ENCODE measurements at places on chromosomes 5 and 9.

DNA sequence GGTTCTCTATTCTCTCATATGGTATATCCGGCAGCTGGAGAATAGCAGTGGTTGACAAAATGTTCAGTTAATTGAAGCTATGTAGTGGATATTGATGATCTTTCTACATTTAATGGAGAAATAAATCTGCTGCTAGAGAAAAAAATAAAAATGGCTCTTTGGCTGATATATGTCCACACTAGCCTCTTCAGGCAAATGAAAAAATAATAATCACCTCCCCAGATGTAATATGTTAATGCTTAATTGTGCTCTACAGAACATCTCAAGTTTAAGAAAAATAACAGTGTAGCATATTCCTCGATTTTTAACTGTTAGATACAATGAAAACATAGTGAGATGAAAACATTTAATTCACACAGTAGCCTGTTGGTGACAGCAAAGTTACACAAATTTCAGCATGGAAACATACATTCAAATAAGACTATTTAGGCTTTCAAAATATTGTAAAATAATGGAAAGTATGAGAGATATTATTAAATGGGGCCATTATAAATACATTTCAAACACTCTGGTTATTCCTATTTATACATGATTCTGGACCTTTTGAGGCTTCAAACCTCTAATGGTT is 543.0 kb downstream of the MAT2B start:
- no peak for DNase-seq

- DNase-seq: no peak
Observed at GRCh38 chr5:170429014-170429413, 39.8 kb upstream of the KCNMB1 start.

DNA sequence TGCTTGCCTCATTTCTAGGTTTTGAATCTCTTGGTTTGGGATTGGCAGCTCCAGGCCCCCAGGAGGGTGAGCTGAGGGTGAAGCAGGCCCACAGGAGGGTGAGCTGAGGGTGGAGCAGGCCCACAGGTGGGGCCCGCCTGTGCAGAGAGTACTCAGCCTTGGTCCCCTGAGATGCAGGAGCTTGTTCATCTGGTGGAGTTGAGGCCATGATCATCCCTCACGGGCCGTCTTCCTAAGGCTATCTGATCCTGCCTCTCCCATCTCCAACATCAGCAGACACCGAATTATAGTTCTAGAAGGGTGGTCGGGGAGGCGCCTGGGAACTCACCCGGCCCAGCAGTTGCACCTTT is 131.7 kb upstream of the PHYKPL start:
- no peak for DNase-seq

- no peak for DNase-seq
Observed at GRCh38 chr9:10548348-10548747, 64.5 kb downstream of the PTPRD start.

DNA sequence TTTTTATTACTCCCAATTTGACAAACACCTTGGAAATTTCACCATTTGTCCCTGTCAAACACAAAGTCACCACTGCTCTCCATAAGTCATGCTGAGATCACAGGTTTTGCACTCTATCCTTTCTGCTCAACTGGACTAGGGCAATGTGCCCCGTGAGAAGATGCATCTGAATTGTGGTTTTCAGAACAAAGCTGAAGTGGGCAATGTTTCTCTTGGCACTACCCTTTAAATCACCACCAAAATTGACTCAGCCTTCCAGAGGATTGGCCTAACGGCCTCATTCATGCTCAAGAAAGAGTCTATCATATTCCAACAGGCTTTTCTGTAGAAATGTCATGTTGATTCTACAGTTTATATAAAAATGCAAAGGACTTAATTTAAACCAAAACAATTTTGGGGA is 81.0 kb upstream of the TRIO start:
- no peak for DNase-seq

- DNase-seq: no peak
Observed at GRCh38 chr5:88732181-88732633, 150.8 kb downstream of the MEF2C start.

DNA sequence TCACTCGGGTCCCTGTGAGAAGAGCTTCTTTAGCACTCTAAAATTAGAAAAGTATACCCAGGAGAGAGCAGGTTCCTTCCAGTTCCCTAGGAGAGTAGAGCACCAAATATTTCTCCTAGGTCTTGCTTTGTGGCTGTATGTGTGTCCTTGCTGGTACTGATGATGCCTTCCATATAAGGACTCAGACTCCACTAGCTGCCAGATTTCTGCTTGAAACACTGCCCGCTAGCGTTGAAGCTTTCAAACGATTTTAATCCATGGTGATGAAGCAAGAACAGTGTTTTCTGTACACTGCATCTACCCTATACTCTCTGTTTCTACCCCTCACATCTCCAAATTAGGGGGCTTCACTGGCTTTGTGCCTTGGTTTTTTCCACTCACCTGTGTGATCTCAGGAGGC is 2.4 kb upstream of the SMC2 start:
- no peak for DNase-seq

DNA sequence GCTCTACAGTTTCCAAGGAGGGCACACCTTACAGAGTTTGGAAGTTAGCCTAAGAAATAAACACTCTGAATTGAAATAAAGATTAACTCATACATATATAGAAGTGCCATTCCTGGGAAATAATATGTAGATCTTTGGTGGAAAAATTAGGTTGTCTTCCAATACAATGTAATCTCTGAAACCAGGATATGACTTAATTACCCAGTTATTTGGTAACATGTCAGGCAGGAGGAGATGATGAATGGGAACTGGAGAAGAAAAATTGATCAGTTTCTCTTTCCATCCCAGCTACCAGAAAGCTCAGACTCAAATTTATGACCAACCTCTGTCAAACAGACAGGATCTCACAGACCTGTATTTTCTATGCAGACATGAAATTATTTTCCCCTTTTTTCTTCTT is 215.2 kb upstream of the SNX2 start:
- no peak for DNase-seq

GRCh38 chr9:120723565-120723964 is 9.3 kb upstream of the MEGF9 start:
- DNase-seq: no peak

- peak; percentile 10 for DNase-seq
Observed at GRCh38 chr5:1926471-1927341, 44.0 kb upstream of the IRX4 start.

GRCh38 chr9:14095277-14095676 is 218.7 kb downstream of the NFIB start:
- DNase-seq: no peak

DNA sequence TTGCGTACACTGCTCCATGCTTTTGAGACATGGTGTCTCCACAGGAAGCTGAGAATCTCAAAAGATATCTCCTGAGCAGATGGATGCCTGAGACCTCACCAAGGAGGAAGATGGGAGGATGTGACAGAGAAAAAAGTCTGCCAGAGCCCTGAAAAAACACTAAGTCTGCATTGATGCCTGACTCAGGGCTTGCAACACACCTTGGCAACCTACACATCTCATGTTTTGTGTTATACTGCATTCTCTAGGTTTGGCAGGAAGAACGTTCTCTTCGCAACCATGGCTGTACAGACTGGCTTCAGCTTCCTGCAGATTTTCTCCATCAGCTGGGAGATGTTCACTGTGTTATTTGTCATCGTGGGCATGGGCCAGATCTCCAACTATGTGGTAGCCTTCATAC is 19.2 kb downstream of the SLC22A4 start:
- no peak for DNase-seq

DNA sequence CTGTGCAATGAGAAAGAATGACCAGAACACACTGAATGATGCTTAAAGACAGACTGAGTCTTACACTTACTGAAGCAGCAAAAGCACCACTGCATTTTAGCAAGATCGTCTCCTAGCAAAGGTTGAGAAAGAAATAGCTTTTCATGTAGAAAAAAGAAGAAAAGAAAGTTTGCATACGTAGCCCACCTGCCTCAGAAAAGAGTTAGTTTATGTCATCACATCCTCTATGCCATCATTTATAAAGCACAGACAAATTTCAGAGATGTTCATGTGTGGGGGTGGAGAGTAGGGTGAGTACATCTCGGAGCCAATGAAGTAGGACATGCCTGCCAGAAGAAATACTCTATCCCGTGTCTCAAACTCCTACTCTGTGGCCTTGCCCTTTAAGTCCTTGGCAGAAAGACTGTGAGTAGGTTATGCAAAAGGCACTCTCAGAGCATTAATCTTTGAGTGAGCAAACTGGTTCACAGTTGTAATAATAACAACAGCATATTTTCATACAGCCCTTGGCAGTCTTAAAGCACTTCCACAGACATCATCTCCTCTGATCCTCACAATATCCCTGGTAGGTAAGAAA is 22.4 kb downstream of the NRG2 start:
- no peak for DNase-seq

DNA sequence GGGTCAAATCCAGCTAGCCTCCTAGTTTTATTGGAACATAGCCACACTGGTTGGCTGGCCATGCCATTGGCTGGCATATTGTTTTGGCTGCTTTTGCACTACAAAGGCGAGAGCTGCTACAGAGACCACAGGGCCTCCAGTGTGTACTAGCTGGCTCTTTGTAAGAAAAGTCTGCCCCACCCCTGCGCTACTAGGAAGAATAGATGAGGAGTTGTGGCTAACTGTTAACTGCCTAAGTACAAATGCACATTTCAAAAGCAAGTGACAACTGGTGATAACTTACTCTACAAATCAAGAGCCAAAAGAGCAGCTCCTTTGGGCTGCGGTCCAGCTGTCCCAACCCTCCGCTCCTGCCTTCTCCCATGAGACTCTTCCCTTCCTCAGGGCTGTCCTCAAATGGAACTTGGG is 63.9 kb downstream of the SERINC5 start:
- DNase-seq: no peak

- DNase-seq: no peak
Observed at GRCh38 chr9:78163834-78164233, 72.0 kb upstream of the CEP78 start.

DNA sequence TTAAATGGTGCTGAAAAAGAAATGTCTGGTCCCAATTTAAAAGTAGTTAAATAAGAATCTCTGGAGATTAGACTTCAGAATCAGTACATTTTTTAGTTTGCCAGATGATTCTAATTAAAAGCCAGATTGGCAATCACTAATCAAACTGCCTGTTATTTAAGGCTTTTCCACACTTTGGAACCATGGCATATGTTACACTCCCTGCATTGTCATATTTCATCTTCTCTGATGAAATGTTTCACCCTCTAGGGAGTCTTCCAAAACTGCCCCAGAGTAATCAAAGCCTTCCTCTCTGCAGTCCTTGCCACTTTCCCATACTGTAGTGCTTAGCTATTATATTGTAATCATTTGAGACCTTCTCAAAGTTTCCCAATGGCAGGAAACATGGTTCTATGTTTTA is 17.5 kb upstream of the OR13C9 start:
- no peak for DNase-seq

DNA sequence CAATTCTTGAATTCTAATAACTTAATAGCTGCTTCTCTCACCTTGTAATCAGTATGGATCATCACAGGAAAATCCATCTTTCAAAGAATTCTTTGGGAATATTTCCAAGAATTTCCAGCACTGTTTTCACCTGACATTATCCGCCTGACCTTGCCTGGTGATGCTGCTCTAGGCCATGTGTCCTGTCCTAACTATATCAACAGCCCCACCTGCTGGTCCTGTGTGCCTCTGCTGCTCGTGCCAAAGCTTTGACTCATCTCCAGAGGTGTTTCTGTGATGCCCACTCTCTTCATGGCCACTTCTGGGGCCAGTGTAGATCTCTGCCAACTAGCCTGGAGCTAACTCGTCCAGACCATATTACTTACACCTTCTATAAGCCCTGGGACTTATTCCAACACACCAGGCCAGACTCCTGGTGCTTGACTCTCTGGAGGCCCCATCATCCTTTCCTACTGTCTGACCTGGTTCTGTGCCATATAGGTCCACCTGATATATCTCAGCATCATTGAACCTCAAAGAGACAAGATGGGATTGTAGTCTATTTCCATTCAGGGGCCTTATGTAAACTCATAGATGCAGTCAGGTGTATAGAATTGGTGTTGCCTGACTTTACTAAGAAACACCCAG is 67.5 kb upstream of the CKMT2 start:
- DNase-seq: no peak

DNA sequence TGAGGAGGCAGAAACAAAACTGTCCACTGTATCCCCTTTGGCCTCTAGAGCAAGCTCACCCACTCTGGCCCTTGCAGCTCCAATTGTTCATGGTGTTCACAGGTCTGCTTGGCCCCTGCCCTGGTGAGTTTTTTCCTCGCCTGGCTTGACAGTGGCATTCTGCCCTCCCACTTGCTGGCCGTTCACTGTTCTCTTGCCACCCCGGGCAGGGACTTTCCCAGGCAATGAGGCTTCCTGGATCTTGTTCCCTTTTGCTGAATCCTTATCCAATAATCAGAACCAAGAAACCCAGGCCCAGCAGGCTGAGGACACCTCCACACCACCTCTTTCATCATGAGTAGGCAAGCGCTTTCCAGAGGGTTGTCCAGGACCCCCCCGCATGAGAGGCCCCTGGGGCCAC is 31.2 kb downstream of the ZNF618 start:
- DNase-seq: no peak

- peak; percentile 6 for DNase-seq
Observed at GRCh38 chr9:91193658-91194391, 167.9 kb downstream of the AUH start.

DNA sequence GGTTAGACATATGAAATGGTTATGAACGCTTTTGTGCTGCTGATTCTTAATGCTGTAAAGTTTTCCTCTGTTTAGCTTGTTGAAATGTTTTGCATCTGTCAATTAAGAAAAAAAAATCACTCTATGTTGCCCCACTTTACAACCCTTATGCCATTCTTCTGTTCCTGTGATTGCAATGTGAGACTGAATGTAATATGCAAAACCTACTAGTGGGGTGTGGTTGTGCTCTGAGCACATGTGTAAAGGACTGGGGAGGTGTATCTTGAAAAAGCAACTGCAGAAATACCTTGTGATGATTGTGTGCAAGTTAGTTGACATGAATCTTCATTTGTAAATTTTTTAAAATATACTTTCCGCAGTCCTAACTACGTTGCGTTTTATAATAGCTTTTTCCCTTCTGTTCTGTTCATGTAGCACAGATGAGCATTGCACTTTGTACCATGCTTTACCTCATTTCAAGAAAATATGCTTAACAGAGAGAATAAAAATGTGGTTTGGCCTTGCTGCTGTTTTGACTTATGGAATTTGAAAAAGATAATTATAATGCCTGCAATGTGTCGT is 357.0 kb upstream of the PIK3R1 start:
- DNase-seq: no peak

- DNase-seq: no peak
Observed at GRCh38 chr5:2802693-2803365, 51.4 kb upstream of the IRX2 start.

DNA sequence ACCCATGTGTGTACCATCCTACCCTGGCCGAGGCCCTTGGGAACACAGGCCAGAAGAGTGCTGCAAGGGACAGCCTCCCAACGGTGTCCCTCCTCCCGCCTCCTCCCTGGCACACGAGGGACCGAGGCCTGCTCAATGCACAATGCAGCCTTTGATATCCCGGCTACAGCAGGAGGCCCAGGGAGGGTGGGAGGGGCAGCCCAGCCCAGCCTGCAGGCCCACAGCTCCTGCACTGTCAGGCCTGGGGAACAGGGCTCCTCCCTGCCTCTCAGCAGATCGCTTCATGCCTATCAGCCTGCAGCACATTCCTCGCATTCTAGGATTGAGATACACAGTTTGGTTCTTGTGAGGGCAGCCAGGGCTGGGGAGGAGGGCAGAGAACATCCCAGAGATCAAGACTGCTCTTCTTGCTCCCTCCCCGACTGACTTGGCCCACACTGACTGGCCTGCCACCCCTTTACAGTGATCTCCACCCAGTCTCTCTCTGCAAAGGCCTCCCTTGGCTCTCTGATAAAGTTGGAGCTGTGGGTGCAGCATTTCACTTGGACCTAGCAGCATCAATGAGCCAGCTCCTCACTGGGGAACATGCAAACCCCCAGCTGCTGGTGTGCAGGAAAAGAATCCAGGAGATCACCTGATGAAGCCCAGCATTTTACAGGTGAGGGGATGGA is at the start of gene SH3TC2:
SH3TC2 (minus strand) TSS at position 46 of the 671 bp plus-strand sequence; CDS start at position 6, 40 bp downstream.
- DNase-seq: no peak
